ENCODE measurements at places on chromosomes 13 and 19.

- no peak for DNase-seq
Measured at GRCh38 chr13:98782654-98783053, 30.2 kb upstream of the SLC15A1 start.

DNA sequence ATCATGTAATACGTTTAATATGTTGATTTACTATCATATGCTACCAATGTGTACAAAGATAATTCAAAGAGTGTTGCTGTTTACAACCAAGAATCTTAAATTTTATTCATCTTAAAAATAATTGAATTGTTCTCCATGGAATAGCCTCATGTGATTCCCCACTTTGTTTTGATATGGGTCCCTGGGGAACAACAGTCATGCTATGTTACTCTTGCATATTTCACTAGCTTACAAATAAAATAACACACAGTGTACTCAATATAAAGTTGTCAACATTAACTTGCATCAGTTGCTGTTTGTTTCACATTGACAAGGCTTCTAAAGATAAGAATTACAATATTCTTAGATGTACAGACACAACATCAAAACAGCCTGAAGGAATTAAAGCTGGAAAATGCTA is 2.3 kb downstream of the ENOX1 start:
- DNase-seq, result no peak

DNA sequence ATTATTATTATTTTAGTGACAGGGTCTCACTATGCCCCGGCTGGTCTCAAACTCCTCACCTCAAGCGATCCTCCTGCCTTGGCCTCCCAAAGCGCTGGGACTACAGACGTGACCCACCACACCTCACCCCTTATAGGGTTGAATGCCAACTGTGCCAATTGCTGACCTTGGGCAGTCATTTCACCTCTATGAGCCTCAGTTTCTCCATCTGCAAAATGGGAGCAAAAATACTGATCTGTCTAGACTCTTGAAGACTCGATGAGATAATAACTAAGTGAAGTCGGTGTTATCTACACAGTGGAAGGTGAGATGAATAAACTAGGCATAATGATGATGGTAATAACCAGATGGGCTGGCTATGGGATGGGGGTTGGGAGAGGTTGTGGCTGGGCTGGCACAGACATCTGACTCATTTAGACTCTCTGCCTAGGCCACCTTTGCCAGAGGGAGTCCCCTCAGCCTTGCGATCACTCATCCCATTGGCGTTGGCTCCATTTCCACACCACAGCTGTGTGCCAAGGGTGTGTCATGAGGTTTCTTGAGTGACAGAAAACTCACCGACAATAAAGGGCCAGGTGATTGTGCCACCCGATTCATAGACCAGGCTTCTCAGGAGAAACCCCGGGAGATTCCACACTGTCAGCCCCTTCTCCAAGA is at the start of gene CASP14:
Gene CASP14, plus strand, starts transcription at position 596 of the 657 bp plus-strand sequence. CDS start 2,772 bp downstream, outside the sequence.
- no peak for DNase-seq

DNA sequence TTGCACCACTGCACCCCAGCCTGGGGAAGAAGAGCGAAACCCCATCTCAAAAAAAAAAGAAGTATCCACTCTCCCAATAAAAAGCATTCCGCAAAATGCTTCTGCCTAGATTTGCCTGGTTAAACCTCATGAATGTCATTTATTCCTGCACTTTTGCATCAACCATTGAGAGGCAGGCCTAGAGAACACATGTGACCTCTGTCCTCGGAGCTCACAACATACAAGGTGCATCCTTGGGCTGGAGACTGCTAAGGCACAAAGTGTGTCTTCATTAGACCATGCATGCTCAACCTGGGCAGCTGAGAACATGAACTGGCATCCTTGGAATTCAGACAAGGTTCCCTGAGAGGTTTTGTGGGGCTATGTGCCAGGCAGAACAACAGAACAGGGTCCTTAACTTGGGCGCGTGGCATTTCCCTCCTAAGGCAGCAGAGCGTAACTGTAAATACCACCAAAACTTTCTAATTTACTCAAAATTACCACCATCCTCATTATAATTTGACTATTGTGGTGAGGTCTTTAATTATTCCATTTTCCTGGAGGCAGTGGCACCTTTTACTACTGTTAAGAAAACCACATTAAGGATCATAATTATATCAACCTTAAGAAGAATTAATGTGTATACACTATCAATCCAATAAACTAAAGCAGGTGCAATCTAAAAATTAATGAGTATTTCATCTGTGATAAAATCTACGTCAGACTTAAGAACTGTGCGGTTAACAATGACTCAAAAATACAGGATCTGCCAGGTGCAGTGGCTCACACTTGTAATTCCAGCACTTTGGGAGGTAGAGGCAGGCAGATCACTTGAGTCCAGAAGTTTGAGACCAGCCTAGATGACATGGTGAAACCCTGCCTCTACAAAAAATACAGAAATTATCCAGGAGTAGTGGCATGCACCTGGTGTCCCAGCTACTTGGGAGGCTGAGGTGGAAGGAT is 13.8 kb downstream of the RCBTB1 start:
- no peak for DNase-seq

- DNase-seq, result no peak
Measured at GRCh38 chr19:50264483-50265186, 61.2 kb downstream of the MYH14 start.

- DNase-seq, result no peak
Measured at GRCh38 chr19:55228403-55229031, at the start of gene TMEM86B. TMEM86B (minus strand) TSS chr19:55228763; CDS start chr19:55228741, 22 bp downstream.

DNA sequence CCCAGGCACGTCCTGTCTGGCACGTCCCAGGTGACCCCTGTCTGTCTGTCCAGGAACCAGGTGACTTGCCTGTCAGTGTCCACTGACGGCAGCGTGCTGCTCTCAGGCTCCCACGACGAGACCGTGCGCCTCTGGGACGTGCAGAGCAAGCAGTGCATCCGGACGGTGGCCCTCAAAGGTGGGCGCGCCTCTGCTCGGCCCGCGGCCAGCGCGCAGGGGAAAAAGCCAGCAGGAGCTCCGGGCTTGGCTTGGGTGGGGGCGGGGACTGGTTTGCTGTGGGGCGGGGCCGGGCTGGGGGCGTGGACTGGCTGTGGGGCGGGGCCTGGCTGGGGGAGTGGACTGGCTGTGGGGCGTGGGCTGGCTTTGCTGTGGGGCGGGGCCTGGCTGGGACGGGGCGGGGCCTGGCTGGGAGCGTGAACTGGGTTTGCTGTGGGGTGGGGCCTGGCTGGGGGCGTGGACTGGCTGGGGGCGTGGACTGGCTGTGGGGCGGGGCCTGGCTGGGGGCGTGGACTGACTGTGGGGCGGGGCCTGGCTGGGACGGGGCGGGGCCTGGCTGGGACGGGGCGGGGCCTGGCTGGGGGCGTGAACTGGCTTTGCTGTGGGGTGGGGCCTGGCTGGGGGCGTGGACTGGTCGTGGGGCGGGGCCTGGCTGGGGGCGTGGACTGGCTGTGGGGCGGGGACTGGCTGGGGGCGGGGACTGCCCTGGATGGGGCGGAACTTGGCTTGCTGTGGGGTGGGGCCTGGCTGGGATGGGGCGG is 7.2 kb downstream of the WDR18 start:
- DNase-seq, result peak; percentile 52

Data from stimulated activated CD4-positive, alpha-beta T cell treated with anti-CD3 and anti-CD28 coated beads, TNF-alpha, amount 100 ng/mL, for 1 hour (primary cell).